DMS79 treated with DMSO at 0.1 percent for 48 hours (cell line): ENCODE measurements at places on chromosomes 11 and 22.

DNA sequence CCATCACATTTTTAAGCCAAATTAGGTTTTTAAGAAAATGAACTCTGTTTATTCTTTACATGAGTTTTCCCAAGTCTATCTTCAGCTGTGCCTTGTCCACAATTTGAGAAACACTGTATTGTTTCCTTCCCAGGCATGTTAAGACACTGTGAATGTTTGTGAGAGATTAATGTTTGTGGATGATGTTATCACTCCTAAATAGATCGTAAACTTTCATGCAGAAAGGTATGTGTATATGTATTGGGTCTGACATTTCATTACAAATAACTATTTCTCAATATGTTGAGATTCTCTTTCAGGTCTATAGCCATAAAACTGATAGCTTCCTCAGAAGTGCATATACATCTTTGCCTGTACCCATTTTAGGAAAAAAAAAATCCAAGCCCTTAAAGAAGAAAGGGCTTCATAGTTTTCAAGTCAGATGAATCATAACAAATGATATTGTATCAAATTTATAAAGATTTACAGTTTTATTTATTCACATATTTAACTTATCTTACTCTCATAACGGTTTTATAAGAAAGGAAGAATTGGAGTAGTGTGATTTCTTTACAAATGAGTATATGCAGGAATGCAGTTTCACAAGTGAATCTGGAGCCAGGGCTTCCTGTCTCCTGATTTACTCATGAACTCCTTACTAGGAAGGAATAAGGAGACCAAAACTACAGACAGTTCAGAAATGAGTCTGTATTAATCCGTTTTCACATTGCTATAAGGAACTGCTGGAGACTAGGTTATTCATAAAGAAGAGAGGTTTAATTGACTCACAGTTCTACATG lies 11.2 kb downstream of the OR8D1 start:
- DNase-seq = no peak

DNA sequence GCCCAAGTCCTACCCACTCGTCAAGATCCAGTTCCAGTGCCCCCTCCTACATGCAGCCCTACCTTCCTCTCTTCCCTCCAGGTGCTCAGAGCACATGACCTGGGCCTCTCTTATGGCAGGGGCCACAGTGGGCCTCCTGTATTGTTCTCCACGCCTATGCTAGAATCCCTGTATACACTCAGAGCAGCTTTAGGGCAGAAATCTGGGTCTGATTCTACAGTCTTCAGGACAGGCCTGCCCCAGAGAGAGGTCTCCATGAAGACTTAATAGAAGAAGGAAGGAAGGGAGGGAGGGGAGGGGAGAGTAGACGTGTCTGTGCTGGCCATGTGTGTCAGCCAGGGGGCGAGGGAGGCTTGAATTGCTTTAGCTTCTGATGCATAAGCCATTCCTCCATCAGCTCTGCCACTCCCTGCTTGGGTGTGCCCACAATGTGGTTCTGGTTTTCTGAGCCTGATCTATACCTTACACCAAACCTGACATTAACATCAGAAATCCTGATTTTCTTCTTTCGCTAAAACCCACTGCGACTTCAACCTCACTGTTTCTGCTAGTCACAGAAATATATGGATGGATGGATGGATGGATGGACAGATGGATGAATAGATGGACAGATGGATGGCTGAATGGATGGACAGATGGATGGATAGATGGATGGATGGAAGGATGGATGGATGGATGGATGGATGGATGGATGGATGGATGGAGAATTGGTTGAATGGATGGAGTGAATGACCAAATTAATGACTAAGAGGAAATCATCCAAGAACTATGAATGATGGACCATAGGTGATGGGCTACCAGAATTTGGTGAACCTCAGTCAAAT lies 56.6 kb upstream of the PRDM11 start:
- no peak for DNase-seq

GRCh38 chr11:82924522-82925224 lies 23.1 kb downstream of the DDIAS start:
- no peak for DNase-seq

- no peak for DNase-seq
Measured at GRCh38 chr11:123057661-123058305, 4.2 kb downstream of the HSPA8 start.

DNA sequence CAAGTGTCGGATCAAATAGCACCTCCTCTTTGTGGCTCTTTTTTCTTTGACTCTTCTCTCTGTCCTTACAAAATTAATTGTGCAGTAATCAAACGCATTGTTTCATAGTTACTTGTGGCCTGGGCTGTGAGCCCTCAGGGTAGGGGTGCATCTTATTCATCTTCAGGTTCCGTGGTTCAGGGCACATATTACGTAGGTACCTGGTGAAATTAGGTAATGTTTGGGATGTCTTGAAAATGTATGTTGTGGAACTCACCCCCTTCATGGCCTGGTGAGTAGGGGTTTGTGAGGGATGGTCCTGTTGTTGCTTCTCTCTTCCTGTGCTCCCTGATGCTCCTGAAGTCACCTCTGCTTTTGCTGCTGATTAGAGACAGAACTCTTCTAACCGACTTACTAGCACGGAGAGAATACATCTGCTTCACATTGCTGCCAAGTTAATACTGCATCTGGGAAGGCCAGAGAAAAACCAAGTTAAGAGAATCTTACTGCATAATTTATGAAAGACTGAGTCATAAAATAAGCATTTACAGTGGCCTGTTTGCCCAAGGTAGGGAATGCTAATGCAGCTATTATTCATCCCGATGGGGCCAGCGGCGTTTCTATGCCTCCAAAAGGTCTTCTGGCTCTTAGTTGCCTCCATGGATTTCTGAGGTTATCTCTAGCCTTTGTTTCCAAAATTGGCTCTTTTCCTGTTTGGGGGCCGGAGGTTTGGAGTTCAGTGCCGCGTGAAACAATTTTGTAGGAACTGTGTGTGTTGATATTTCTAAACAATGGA lies 66.9 kb downstream of the TBC1D22A start:
- peak; percentile 54 for DNase-seq

DNA sequence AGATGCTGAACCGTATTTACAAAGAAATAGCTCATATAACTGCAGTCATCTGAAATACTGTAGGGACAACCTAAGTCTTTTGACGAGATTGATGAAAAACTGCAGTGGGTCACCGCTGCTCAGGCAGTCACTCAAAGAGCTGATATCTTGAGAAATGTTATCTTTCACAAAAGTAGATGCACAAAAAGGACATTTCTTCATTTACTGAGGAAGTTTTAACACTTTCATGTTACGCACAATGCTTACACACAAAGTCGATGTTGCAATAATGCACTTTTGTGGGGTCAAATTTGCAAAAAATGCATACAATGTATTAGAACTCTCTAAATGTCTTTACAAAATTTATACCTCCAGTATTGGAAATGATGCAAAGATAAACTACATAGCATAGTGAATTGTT lies 16.2 kb upstream of the OR10V1 start:
- no peak for DNase-seq
